GM04504 (cell line): ENCODE measurements at places on chromosomes 4 and X.
A peak's percentile ranks its signal among the peaks of the same experiment; 100 is the strongest.

- no peak for DNase-seq
Measured at GRCh38 chrX:71464968-71465367, 67.9 kb upstream of the OGT start.

DNA sequence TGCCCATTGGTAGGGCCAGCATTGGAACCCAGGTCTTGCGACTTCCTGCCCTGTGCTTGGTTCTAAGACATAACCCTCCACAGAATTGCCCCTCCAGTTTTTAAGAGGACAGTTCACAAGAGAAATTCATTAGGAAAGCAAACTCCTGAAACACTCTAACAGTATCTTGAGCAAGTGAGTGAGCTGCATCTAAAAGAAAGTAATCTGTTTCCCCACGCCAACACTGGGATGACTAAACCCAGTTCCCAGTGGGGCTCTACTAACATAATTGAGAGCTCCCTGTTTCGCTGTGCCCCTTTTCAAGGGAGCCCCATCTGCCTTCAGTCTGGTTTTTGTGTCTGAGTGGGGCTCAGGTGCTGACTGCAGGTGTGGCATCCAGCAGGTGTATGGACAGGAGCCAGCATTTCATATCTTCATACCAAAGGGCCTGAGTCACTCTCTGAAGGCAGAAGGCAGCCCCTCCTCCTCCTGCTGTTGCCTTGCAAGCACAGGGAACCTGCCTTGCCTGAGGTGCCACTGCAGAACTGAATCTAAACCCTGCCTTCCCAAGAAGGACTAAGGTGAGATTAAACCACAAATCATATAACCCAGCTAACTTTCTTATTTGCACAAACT is 8.0 kb downstream of the AMOT start:
- DNase-seq = no peak

DNA sequence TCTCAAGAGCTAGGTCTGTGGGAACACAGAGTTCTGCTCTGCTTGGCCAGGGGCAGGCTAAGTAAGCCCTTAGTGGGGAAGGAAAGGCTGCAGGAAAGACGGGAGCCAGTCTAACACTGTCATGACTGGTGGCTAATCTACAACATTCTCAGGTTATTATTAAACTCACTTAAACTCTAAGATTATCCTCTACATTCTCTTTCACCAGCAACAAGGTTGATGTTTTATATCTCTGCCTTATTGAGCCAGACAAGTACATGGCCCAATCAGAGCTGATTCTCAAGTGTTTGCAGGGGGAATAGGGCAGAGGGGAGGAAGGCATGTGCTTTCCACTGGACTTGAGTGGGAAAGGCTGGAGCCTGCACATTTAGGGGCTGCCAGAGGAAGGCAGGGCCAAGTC is 50.9 kb upstream of the FAM241A start:
- no peak for DNase-seq

DNA sequence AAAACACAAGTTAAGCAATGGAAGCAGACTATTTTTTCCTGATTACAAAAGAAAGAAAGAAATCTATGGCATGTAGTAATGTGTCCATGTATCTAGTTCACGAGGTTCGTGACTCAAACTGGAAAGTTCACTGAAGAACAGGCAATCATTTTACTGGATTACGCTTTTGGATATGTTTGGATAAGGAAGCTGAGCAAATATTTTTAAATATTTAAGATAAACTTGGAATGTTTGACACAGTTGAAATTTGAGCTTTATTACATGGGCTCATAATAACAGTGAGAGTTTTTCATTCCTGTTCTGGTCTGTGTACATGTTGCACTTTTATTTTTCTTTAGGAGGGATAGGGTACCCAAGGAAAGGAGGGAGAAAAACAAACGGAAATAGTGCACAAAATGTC is 244.2 kb upstream of the GK2 start:
- no peak for DNase-seq

DNA sequence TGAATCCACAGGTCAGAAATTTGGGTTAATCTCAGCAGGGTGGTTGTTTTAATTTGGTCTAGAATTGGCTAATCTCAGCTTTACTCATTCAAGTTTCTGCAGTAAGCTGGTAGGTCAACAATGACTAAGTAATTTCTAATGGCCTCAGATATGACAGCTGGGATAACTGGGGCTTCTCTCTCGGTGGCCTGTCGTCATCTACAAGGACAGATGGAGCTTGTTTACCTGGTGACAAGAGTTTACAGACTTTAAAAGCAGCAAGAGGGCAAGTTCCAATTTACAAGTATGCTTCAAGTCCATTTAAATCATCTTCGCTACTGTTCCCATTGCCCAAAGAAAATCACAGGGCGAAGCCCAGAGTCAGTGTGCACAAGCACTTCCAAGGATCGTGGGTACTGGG is 453.9 kb downstream of the PDHA2 start:
- DNase-seq = no peak

DNA sequence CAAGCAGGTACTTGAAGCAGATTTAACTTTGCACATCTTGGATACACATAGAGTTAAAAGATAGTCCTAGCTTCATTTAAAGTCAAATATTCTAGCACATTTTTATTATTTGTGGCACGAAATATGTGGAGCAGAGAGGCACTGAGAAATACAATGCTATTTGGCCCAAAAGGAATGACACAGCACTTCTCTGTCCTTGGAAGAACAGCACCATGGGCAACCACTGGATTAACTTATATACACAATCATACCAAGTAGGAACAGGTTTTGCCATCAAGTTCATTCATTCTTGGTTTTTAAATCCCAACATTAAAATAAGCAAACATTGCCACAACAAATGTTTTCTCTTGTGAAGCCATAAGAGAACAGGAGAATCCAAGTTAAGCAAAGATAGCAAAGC is 924 bp upstream of the ENAM start:
- no peak for DNase-seq

- DNase-seq = no peak
Measured at GRCh38 chrX:114500622-114501021, 83.3 kb upstream of the HTR2C start.

- DNase-seq = no peak
Measured at GRCh38 chrX:115233497-115234455, at the start of gene LRCH2. Gene LRCH2, minus strand, starts transcription at chrX:115234096. Its CDS starts 55 bp downstream, at chrX:115234041.

DNA sequence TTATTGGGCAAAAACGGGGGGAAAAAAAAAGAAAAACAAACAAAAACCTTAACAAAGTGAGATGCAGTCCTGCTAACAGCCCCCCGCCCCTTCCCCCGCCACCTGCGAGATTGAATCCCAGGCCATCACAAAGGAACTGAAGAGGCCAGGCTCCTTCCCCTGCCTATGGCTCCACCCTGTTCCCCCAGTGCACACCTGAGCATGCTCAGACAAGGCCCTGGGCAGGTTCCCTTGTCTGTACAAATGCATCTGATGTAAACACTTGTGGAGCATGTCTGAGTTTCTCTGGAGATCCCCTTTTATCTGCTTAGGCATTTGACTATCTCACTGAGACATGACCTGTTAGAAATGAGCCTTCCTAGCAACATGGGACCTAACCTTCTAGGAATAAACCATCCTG is 983.7 kb upstream of the PABPC4L start:
- no peak for DNase-seq

- no peak for DNase-seq
Measured at GRCh38 chrX:9037296-9037695, 3.4 kb upstream of the FAM9B start.

GRCh38 chr4:183348706-183349659 is 26.8 kb upstream of the CLDN24 start:
- peak; percentile 81 for DNase-seq

- no peak for DNase-seq
Measured at GRCh38 chr4:84237008-84237407, 262.1 kb downstream of the NKX6-1 start.

GRCh38 chrX:46695491-46695890 is 63.4 kb downstream of the SLC9A7 start:
- DNase-seq = no peak

GRCh38 chrX:23797371-23798128 is 14.6 kb downstream of the SAT1 start:
- DNase-seq = no peak
